Activated naive CD8-positive, alpha-beta T cell treated with anti-CD3 and anti-CD28 coated beads for 36 hours (primary cell): ENCODE measurements at places on chromosomes 7 and 10. TPM values are rescaled to one million over a fixed set of nuclear protein-coding genes. Genes with fewer than 3 reads are reported as not detected.

Gene SPOCK2
- 136 TPM for total RNA-seq

Gene PLEKHS1
- not detected for total RNA-seq

Gene PRKAR2B
- 2.0 TPM for total RNA-seq

Gene CRYGN
- 0.12 TPM for total RNA-seq

Gene CLCN1
- total RNA-seq = not detected

Gene FAM24B
- total RNA-seq = 12.8 TPM

Gene CPN1
- not detected for total RNA-seq

Gene VDAC2
- total RNA-seq = 276 TPM

Gene ACHE
- not detected for total RNA-seq

Gene JAKMIP3
- total RNA-seq = 0.28 TPM

Gene PAPSS2
- 0.27 TPM for total RNA-seq

Gene UPK3BL2
- 6.4 TPM for total RNA-seq

Gene HMX3
- total RNA-seq = 0.19 TPM

GRCh38 chr7:104217620-104218019 lies 9.8 kb upstream of the ORC5 start:
- no peaks in the 10 kb centered on the region for H3K4me1 ChIP-seq
- no peaks in the 10 kb centered on the region for H3K36me3 ChIP-seq
- no peak overlapping the region for H3K4me3 ChIP-seq

GRCh38 chr7:150849204-150849775 lies 3.0 kb upstream of the AOC1 start:
- no peaks in the 10 kb centered on the region for H3K36me3 ChIP-seq
- no peak for DNase-seq
- no peak overlapping the region for H3K27ac ChIP-seq
- no peaks in the 10 kb centered on the region for H3K4me1 ChIP-seq
- peaks cover 26% of the 10 kb centered on the region for H3K27me3 ChIP-seq

DNA sequence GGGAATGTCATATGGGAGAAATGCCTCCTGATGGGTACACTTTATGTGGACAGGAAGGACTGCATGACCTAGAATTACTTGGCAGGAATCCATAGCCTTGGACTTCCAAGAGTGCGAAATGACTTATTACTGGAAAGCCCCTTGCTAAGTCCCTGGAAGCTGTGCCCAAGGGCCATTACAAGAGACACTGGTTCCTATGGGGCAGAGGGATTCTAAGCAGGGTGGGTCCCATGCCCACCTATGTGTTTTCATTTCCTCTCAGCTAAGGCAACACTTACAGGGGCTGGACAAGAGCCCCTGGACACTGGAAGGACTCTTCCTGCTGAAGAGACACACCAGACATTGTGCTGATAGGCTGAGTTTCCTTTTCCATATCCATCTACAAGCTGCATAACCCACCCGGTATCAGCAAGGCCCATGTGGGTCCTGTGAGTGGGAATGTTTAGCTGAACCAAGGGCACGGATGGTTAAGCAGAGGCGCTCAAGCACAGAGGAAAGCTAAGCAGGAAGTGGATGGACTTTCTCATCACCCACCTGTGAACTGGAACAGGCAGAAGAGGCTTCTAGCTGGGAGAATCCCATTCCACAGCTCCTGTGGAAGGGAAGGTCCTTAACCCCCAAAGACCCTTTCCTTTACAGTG lies 56.2 kb downstream of the XPNPEP1 start:
- no peaks in the 10 kb centered on the region for H3K27me3 ChIP-seq
- no peak overlapping the region for H3K27ac ChIP-seq
- H3K4me1 ChIP-seq = no peaks in the 10 kb centered on the region
- no peak for DNase-seq

DNA sequence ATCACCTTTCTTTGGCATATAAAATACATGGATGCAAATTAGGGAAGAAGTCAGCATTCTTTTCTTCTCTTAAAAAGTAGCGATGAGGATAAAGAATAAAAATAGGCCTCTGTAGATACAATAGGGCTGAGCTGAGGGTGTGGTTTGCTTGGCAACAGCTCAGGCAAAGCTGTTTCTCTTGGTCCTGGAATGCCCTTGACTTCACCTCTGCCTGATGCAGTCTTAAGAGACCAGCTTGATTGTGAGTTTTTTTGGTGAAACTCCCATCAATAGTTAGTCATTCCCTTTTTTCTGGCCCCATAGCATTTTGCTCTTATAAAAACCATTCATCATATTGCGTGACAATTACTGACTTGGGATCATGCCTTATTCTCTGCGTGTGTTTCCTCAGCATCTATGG lies 42.1 kb upstream of the MKLN1 start:
- DNase-seq = no peak
- no peak overlapping the region for H3K4me3 ChIP-seq
- no peak overlapping the region for H3K27ac ChIP-seq
- no peaks in the 10 kb centered on the region for H3K36me3 ChIP-seq

DNA sequence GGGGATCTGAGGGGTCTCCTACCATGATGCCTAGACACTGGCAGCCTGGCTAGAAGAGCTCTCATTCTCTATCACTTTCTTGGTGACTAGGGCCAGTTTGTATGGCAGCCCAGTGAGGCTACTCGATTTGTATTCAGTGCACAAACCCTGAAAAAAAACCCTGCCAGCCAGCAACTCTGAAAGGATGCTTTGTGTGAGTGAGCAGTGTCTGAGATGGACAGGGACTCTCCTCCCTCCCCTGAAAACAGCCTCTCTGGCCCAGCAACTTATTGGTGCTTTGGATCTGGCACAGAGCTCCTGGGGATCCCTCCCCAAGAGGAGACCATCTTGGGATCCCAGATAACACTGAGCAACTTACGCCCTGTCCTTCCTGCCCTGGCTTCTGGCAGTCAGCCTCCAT lies 10.8 kb upstream of the LRRC4 start:
- H3K4me3 ChIP-seq = no peak overlapping the region
- DNase-seq = no peak
- peaks cover 19% of the 10 kb centered on the region for H3K4me1 ChIP-seq
- H3K27me3 ChIP-seq = no peaks in the 10 kb centered on the region

- peaks cover 47% of the 10 kb centered on the region for H3K4me1 ChIP-seq
- DNase-seq = no peak
- H3K36me3 ChIP-seq = peaks cover 50% of the 10 kb centered on the region
- peak overlapping the region; percentile 98 for H3K27ac ChIP-seq
These were observed 847 bp downstream of the GARS1 start for GRCh38 chr7:30595436-30596013.

DNA sequence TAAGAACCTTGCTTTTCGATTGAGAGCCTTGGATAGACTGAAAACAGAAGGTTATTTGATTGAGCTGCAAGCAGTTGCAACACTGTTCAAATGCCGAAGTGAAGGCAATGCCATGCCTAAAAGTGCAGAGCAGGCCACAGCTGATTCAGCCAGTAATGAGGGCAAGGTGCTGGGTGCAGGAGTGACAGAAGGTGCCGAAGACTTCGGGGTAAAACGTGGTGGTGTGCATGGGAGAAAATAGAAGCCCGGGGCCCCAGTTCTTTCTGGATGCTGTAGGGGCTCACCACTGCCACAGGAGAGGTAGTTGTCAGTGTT lies 43.6 kb upstream of the GATAD1 start:
- H3K4me3 ChIP-seq = no peak overlapping the region
- peaks cover 16% of the 10 kb centered on the region for H3K4me1 ChIP-seq
- no peak for DNase-seq
- H3K27me3 ChIP-seq = no peaks in the 10 kb centered on the region
- peaks cover under 1% of the 10 kb centered on the region for H3K36me3 ChIP-seq

- H3K4me3 ChIP-seq = no peak overlapping the region
- H3K27ac ChIP-seq = no peak overlapping the region
- no peaks in the 10 kb centered on the region for H3K27me3 ChIP-seq
- no peak for DNase-seq
- H3K4me1 ChIP-seq = no peaks in the 10 kb centered on the region
These were observed 187.1 kb upstream of the SEMA3E start for GRCh38 chr7:83836028-83836427.

- no peaks in the 10 kb centered on the region for H3K4me1 ChIP-seq
- H3K4me3 ChIP-seq = no peak overlapping the region
- H3K27ac ChIP-seq = no peak overlapping the region
- H3K27me3 ChIP-seq = no peaks in the 10 kb centered on the region
These were observed 960.4 kb downstream of the PCDH15 start for GRCh38 chr10:53840653-53841052.

GRCh38 chr10:115879372-115880089 lies 393.5 kb downstream of the GFRA1 start:
- H3K4me1 ChIP-seq = no peaks in the 10 kb centered on the region
- H3K36me3 ChIP-seq = no peaks in the 10 kb centered on the region
- H3K27me3 ChIP-seq = no peaks in the 10 kb centered on the region
- no peak overlapping the region for H3K4me3 ChIP-seq
- DNase-seq = no peak
- no peak overlapping the region for H3K27ac ChIP-seq

- H3K4me3 ChIP-seq = no peak overlapping the region
- no peaks in the 10 kb centered on the region for H3K36me3 ChIP-seq
- no peak for DNase-seq
- peaks cover 6% of the 10 kb centered on the region for H3K27me3 ChIP-seq
- H3K4me1 ChIP-seq = no peaks in the 10 kb centered on the region
These were observed 199.1 kb downstream of the CALN1 start for GRCh38 chr7:72213081-72213480.

GRCh38 chr10:17673471-17674061 lies 29.6 kb downstream of the STAM start:
- H3K27ac ChIP-seq = no peak overlapping the region
- no peaks in the 10 kb centered on the region for H3K27me3 ChIP-seq
- H3K4me1 ChIP-seq = peaks cover 57% of the 10 kb centered on the region
- no peak overlapping the region for H3K4me3 ChIP-seq
- DNase-seq = no peak
- H3K36me3 ChIP-seq = peaks cover 15% of the 10 kb centered on the region

GRCh38 chr10:80158126-80158525 lies 25.6 kb downstream of the PLAC9 start:
- DNase-seq = no peak
- H3K27ac ChIP-seq = peak overlapping the region; percentile 65
- peaks cover 39% of the 10 kb centered on the region for H3K36me3 ChIP-seq
- no peak overlapping the region for H3K4me3 ChIP-seq

GRCh38 chr7:24227068-24227467 lies 56.9 kb upstream of the NPY start:
- no peak for DNase-seq
- H3K36me3 ChIP-seq = peaks cover 2% of the 10 kb centered on the region
- no peak overlapping the region for H3K4me3 ChIP-seq
- H3K4me1 ChIP-seq = peaks cover 21% of the 10 kb centered on the region
- no peak overlapping the region for H3K27ac ChIP-seq
- peaks cover 11% of the 10 kb centered on the region for H3K27me3 ChIP-seq

DNA sequence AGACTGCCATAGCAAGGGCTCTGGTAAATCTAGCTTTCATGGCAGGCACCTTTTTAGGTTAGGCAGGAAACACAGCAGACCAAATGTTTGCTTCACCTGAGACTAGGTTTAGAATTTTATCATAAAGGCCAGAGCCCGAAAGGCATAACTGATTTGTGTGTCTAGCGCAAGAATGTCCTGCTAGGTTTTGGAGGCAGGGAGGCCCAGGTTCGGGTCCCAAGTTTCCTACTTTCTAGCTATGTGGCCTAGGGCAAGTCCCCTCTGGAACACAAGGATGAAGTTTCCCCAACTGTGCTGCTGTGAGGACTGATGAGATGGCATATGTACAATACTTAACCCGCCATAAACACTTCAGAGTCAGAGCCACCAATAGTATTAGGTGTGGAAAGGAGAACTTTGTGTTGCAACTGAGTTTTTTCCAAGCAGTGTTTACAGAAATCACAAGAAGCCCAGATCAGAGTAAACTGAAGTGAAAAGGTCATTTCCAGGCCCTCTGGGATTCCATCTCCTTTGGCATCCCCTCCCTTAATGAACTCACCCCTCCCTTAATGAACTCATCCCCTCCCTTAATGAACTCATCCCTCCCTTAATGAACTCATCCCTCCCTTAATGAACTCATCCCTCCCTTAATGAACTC lies 244.9 kb downstream of the SKAP2 start:
- H3K4me1 ChIP-seq = no peaks in the 10 kb centered on the region
- no peak for DNase-seq
- H3K27ac ChIP-seq = no peak overlapping the region
- no peaks in the 10 kb centered on the region for H3K36me3 ChIP-seq
- H3K4me3 ChIP-seq = no peak overlapping the region

GRCh38 chr10:98267069-98267893 lies 713 bp downstream of the LOXL4 start:
- no peaks in the 10 kb centered on the region for H3K4me1 ChIP-seq
- peaks cover 31% of the 10 kb centered on the region for H3K27me3 ChIP-seq
- peaks cover 1% of the 10 kb centered on the region for H3K36me3 ChIP-seq
- no peak for DNase-seq
- no peak overlapping the region for H3K27ac ChIP-seq

DNA sequence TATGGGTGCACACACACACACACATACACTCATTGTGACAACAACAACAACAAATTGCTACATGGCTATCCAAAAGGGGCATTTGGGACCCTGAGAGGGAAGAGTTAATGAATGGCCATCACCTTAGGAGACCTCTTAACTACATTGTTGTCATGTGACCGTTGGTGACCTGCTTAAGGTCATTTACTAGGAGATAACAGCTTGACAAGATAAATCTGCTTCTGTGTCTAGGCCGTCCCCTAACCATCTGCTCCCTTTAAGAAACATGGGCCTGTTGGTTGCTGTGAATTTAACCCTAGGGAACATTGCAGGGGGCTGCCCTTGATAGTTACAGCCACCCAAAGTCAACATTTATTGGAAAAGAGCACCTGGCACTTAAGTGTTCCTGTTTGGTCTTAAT lies 29.7 kb downstream of the C1QL3 start:
- H3K27ac ChIP-seq = no peak overlapping the region
- peaks cover 33% of the 10 kb centered on the region for H3K36me3 ChIP-seq
- no peak overlapping the region for H3K4me3 ChIP-seq

DNA sequence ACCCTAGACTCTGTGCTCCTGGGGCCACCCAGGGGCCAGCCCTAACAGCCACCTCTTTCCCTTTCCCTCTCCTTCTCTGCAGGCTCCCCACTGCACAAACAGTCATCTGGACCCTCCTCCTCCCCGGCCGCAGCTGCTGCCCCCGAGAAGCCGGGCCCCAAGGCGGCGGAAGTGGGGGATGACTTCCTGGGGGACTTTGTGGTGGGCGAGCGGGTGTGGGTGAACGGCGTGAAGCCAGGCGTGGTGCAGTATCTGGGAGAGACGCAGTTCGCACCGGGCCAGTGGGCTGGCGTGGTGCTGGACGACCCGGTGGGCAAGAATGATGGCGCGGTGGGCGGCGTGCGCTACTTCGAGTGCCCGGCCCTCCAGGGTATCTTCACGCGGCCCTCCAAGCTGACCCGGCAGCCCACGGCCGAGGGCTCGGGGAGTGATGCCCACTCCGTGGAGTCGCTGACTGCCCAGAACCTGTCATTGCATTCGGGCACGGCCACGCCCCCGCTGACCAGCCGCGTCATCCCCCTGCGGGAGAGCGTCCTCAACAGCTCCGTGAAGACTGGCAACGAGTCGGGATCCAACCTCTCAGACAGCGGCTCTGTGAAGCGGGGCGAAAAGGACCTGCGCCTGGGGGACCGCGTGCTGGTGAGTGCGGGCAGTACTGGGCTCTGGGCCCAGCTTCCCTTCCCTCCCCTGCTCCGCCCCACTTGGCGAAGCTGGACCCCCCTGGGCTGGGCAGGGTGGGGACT lies 49.3 kb downstream of the CLIP2 start:
- no peak overlapping the region for H3K27ac ChIP-seq
- H3K4me3 ChIP-seq = no peak overlapping the region
- no peaks in the 10 kb centered on the region for H3K36me3 ChIP-seq
- no peaks in the 10 kb centered on the region for H3K4me1 ChIP-seq
